ENCODE measurements at places on chromosomes 11 and 22.
A peak's percentile ranks its signal among the peaks of the same experiment; 100 is the strongest.

- DNase-seq, result no peak
Measured at GRCh38 chr22:38973289-38974169, 8.6 kb upstream of the APOBEC3B start.

DNA sequence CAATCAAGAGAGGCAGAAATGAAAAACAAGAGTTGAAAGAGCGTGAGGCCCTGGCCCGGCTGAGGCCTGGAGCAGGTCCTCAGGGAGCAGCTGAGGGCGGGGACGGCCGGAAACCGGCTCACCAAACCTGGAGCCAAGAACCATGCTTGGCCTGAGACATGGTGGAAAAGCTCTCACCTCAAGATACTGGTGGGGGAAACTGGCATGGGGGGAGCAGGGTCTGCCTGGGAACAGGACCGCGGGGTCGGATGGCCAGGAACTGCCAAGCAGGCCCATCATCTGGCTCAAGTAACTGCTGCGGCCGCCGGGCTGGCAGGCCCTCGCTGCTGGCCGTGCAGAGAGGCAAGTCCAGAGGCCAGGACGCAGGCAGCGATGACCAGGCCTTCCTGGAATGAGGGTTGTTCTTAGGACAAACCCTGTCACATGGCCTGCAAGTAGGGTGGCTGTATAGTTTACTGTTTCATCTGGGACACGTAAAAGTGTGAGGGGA, 18.9 kb upstream of the WNT11 start:
- peak; percentile 85 for DNase-seq

DNA sequence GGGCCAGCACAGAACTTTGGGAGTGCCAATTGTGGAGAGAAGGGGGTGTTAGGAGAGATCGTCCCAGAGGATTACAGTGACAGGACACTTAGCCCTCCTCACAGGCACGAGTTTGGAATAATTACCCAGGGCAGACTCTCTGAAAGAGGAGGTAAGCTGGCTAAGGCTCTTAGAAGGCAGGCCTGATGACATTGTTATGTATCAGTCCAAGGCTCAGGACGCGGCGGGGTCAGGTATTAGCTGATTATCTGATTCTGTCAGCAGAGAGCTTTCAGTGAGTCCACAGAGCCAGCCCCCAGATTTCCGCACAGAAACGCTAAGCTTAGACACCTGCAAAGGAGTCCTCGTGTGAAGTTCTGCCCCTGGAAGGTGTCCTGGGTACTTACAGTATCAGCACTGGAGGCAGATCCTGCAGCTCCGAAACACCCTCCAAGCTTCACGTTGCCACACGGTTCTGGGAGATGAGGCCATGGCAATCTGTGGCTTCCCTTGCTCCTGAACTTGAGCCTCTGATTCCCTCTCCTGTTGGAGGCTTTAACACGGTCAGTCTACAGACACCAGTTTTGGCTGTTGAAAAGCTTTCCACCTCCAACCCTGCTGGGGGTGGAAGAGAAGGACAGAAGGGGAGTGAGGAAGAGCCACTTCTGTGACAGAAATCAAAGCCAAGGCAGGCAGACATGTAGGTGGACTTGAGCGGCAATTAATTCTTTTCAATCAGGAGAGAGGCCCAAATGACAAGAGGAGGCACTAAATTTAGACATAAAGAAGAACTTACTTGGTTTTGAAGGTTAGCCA, 123.6 kb upstream of the CADM1 start:
- no peak for DNase-seq

DNA sequence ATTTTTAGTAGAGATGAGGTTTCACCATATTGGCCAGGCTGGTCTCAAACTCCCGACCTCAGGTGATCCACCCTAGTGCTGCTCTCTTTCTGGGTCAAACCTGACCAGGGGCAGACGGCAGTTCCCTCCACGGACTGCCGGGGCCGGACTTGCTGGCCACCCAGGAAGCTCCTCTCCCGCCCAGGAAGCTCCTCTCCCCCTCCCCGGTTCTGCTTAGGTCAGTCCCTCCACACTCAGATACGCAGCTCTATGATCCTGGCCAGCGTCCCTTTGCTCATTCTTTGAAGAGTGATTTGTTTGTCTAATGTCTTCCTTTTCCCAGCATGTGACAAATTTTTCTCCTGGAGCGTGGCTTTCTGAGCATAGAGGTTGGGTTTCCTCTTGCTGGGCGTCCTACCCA, 125.3 kb upstream of the B3GAT1 start:
- DNase-seq, result no peak

DNA sequence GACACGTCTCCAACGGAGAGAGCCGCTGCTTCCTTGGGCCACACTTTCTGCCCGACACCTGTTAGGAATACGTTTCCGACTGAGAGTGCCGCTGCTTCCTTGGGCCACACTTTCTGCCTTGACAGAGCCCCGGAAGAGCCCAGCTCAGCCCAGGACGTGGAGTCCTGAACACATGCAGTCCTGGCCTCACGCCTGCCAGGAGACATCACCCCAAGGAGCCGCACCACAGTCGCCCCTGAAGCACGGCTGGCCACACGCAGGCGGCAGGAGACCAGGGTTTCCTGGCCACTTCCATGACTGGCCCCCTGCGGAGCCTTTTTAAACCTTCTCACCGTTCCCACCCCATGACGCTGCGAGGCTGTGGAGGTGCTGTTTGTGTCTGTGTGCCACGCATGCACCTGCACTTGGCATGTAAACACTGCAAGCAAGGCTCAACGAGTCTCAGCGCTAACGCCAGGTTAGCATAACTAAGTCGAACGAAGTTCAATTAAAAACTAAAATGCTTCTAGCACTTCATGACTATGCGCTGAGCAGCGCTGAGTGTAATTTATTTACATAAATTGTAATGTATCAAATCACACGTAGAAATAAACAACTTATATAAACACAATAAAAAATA, 8.8 kb downstream of the TOLLIP start:
- DNase-seq, result no peak

GRCh38 chr11:105573091-105573490, 36.8 kb upstream of the GRIA4 start:
- DNase-seq, result no peak

GRCh38 chr11:78586452-78587046, 11.9 kb upstream of the NARS2 start:
- DNase-seq, result no peak

DNA sequence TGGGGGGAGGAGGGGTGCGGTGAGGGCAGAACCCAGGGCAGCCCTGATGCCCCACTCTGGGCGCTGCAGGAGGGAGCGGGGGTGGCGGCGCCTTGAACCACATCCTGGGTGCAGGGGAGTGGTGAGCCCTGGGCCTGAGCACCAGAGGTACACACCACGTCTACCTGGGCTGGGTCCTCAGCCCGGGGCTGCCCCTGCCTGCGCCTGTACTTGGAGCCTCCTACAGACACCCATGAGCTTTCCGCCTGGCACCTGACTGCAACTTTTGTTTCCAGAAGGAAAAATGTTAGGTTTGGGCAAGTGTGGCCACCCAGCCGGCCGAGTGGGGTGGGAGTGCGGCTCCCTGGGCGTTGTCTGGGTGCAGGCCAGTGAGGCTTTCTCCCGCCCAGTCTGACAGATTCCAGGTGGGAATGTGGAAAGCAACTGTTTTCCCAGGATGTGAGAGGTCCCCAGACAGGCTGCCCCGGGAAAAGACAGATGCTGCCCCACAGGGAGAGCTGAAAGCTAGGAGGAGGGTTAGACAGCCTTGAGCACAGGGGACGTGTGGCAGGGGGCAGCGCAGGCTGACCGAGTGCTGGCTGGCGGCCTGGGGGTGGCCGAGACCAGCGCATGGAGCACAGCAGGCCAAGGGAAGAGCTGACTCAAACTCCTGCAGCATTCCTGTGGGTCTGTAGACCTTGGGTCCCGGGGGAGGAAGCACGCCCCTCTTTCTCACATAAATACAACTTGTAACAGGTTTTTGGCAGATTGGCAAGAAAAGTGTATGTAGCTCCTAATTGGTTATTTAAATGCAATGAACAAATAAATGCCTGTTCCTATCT, 44.1 kb downstream of the GNB1L start:
- DNase-seq, result peak; percentile 47

GRCh38 chr11:128388206-128388815, 199.0 kb downstream of the ETS1 start:
- DNase-seq, result no peak

DNA sequence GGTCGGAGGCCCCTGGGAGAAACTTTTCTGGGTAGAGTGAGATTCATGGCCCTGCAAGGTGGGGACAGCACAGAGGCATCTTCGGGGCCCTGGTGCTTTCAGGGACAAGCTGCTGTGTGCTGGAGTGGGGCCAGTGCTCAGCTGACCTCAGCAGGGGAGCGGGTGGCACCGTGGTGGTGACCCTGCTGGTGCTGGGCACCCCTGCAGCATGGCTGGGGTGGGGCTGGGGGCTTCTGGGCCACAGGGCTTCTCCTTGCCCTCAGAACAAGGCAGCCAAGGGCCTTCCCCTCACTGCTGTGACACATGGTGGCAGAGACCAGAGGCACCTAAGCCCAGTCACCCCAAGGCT, 24.9 kb upstream of the GNB1L start:
- DNase-seq, result peak; percentile 47

DNA sequence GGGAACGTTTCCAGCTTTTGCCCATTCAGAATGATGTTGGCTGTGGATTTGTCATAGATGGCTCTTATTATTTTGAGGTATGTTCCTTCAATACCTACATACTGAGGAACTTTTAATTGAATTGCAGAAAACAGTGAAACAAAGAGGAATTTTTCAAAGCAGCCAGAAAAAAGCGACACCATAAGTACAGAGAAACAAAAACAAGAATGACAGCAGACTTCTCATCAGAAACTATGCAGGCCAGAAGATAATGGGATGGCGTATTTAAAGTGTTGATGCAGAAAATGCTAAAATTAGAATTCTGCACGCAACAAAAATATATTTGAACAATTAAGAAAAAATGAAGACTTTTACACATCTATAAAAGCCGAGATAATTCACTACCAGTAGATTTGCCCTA, 95.4 kb upstream of the TIMP3 start:
- no peak for DNase-seq

- DNase-seq, result no peak
Measured at GRCh38 chr22:43060183-43060582, 29.0 kb downstream of the TTLL1 start.

GRCh38 chr11:133753150-133753549, 92.2 kb downstream of the SPATA19 start:
- no peak for DNase-seq

- DNase-seq, result no peak
Measured at GRCh38 chr11:116851626-116852025, 14.2 kb upstream of the APOA1 start.

- DNase-seq, result no peak
Measured at GRCh38 chr22:39937906-39938305, 22.3 kb upstream of the TMA7B start.

- no peak for DNase-seq
Measured at GRCh38 chr11:132980670-132981069, 551.6 kb downstream of the OPCML start.

DNA sequence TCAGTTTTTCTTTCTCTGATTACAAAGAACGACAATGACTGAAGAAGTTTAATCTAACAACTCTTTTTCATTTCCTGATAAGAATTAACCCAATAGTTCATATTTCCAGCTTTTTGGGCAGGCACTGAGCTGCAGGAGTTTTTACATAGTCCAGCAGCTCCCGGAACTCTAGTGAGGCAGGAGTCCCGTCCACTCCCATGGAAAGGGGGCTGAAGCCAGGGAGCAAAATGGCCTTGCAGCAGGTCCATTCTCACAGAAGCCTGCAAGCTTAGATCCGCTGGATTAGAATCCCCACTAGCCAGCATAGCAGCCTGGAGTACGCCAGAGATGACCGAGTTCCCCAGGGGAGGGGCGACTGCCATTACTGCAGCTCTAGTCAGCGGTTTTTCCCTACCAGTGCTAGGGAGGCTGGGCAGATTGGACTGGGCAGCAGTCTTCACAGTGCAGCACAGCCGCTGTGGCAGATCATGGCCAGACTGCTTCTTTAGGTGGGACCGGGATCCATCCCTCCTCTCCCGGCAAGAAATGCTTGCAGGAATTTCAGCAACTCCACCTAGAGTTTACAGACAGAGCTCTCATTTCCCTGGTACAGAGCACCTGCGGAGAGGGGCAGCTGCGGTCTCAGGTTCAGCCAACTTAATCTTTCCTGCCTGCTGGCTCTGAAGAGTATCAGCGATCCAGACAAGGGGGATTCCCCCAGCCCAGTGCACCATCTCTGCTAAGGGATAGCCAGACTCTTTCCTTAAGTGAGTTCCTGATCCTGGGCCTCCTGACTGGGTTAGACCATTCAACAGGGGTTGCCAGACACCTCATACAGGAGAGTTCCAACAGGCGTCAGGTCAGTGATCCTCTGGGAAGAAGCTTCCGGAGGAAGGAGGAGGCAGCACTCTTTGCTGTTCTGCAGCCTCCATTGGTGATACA, 742 bp upstream of the CASP4 start:
- peak; percentile 58 for DNase-seq

- no peak for DNase-seq
Measured at GRCh38 chr11:10725907-10726253, 25.2 kb upstream of the CTR9 start.

DNA sequence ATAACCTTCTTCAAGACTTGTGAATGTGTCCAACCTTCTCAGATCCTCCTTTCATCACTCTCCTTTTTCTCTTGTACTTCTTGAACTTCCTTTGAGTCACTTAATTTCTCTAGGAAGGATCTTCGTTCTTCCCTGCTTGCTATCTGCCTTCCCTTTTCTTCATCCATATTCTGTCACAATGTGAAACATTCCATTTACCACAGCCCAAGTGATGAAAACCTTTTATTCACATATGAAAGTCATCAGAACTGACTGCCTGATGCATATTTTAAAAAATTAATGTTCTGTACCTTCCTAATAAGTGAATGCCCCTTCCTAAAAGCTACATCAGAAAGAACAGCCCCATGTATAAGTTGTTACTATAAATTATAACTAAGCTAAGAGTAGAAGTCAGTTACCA, 520.4 kb upstream of the LUZP2 start:
- no peak for DNase-seq

DNA sequence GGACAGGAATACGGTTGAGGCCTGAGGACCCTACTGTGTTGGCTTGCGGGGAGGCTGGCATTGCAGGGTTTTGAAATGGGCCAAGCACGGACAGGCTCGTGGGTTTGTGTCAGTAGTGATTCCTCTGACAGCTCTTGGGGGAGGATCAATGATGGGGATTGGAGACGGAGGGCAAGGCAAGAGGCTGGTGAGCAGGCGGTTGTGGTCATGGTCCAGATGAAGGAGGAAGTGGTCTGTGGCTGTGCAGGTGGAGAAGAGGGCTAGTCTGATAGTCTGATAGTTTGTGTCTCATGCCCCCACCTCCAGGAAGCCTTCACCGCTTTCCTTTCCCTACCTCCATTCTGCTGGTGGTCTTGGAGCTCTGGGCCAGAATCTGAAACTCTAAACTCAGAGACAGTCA, 3.0 kb downstream of the MAFF start:
- DNase-seq, result peak; percentile 21

DNA sequence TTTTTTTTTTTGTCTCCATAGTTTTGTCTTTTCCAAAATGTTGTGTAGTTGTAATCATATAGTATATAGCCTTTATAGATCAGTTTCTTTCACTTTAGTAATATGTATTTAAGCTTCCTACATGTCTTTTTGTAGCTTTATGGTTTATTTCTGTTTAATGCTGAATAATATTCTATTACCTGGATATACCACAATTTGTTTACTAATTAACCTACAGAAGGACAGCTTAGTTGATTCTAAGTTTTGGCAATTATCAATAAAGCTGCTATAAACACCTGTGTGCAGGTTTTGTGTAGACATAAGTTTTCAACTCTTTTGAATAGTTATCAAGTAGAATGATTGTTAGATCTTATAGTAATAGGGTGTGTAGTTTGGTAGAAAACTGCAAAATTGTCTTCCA, 130.3 kb upstream of the CARD18 start:
- no peak for DNase-seq
